ENCODE measurements at places on chromosomes 12 and 14.

DNA sequence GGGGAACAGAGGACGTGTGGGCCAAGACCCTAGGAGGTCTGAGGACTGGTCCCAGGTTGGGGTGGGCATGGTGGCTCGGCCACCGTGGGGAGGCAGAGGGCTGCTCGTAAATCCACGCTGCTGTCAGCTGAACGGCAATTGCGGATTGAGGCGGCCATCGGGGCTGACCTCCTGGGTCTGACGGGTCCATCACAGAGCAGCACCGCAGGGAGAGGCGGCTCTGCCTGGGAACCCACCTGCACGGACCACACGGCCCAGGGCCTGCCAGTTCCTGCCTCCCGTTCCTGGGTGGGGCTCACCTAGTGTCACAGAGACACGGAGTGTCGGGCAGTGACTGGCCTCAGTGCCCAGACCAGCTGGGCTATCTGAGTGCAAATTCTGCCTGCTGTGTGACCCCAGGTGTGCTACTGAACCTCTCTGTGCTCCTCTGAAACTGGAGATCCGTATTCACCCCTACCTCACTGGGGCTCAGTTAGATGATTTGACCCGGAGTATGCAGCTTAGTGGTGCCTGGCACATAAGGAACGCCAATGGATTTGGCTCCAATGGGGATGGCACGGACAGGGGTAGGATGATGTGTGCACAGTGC, 53.1 kb downstream of the KIF26A start:
- H3K4me1 ChIP-seq: no peaks in the 10 kb centered on the region
- no peak for DNase-seq
- 0 out of 2 replicates have a peak, but pooled peaks cover 3% of the 10 kb centered on the region for H3K36me3 ChIP-seq
- H3K27me3 ChIP-seq: peaks cover 3% of the 10 kb centered on the region
- no peak overlapping the region for H3K4me3 ChIP-seq

DNA sequence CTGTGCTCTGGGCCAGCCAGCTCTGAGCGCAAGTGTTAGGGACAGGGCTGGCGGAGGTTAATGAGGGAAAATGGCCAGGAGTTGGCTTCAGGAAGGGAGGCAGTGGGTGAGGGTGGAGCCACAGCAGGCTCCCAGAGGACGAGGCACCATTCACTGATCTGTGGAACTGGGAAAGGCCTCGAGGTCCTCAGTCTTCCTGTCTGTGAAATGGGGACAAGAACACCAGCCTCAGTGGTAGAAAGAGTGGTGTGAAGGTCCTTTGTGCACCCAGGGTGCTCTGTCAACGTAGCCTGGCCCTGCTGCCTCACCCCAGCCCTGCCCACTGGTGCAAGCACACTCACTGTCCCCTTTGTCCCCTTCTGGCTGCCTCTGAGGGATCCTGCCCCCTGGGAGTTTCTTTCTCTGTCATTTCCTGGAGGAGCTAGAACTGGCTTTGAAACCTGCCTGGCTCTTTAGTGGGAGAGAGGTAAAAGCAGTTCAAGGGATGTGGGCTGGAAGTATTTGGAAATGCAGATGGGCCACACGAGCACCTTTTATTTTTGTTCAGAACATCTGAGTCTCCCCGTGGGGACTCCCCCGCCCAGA, 25.0 kb downstream of the SYNDIG1L start:
- H3K4me3 ChIP-seq: no peak overlapping the region
- no peaks in the 10 kb centered on the region for H3K36me3 ChIP-seq
- no peak overlapping the region for H3K27ac ChIP-seq
- H3K27me3 ChIP-seq: peaks cover 68% of the 10 kb centered on the region
- no peak for DNase-seq

DNA sequence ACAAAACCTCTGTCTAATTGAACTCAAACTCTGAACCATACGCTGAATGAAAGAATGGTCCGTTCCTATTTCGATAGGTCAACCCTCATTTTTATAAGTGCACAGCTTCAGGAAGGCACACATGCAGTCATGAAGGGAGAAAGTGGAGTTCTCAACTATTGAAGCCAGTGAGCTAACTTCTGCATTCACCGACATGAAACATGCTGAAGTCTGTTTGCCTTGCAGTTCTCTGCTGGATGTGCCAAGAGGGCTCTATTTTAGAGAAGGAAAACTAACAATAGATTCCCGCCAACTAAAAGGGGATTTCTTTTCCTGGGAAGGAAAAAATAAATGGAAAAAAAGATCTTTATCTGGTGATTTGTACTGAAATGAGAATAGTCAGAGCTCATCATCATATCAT, 191.0 kb upstream of the PLEKHG7 start:
- no peaks in the 10 kb centered on the region for H3K36me3 ChIP-seq
- no peaks in the 10 kb centered on the region for H3K4me1 ChIP-seq

DNA sequence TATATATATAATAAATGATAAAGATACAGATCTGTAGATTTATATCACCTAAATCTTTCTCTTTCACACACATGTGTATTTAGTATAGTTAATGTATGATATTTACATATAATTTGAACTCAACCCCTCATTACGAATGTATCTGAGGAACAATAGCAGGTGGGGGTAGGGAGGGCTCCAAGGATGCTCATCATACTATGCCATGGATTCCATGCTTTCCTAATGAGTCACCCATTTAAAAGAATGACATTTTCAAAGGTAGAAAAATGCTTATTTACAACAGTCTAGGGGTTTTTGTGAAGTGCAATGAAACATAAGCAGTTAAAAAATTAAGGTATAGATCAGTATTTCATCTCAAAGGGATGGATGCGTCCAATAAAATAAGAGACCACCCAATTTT, 181.6 kb downstream of the SOX5 start:
- H3K27ac ChIP-seq: no peak overlapping the region
- no peak for DNase-seq
- no peaks in the 10 kb centered on the region for H3K4me1 ChIP-seq
- no peak overlapping the region for H3K4me3 ChIP-seq
- H3K27me3 ChIP-seq: no peaks in the 10 kb centered on the region
- no peaks in the 10 kb centered on the region for H3K36me3 ChIP-seq

GRCh38 chr12:13211191-13211858, 14.8 kb downstream of the EMP1 start:
- no peak for DNase-seq
- H3K4me3 ChIP-seq: peak overlapping the region; percentile 53
- peaks cover 64% of the 10 kb centered on the region for H3K36me3 ChIP-seq
- peak overlapping the region; percentile 83 for H3K27ac ChIP-seq
- peaks cover 18% of the 10 kb centered on the region for H3K27me3 ChIP-seq
- peaks cover 91% of the 10 kb centered on the region for H3K4me1 ChIP-seq

DNA sequence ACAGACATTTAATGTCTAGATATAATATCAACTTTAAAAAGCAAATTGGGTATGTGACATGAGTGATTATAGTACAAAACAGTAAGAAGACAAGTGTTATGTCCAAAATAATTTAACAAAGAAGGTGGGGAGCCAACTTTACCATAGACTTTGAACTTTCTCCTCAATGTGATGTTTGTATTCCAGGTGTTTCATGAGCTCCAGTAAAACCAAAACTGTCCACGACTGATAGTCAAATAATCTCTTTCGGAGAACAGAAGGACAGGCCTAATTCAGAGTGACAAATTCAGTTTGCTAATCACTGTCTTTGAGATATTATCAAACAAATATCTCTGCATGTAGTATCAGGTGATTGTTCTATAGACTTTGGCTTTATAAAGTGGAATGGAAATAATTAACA, 1112.6 kb downstream of the SLC6A15 start:
- no peaks in the 10 kb centered on the region for H3K27me3 ChIP-seq
- no peaks in the 10 kb centered on the region for H3K36me3 ChIP-seq
- no peak for DNase-seq
- H3K4me1 ChIP-seq: no peaks in the 10 kb centered on the region

- H3K36me3 ChIP-seq: peaks cover 62% of the 10 kb centered on the region
- no peak for DNase-seq
- no peaks in the 10 kb centered on the region for H3K4me1 ChIP-seq
- no peaks in the 10 kb centered on the region for H3K27me3 ChIP-seq
- no peak overlapping the region for H3K4me3 ChIP-seq
These were observed 139.6 kb downstream of the CEP83 start for GRCh38 chr12:94320109-94320508.

GRCh38 chr12:93677195-93678064, at the start of gene CRADD:
CRADD (plus strand) TSS chr12:93677375.
- peaks cover 2% of the 10 kb centered on the region for H3K27me3 ChIP-seq

- peak overlapping the region; percentile 36 for H3K27ac ChIP-seq
- peak; percentile 46 for DNase-seq
- peaks cover 56% of the 10 kb centered on the region for H3K4me1 ChIP-seq
- H3K4me3 ChIP-seq: no peak overlapping the region
- no peaks in the 10 kb centered on the region for H3K27me3 ChIP-seq
- peaks cover 4% of the 10 kb centered on the region for H3K36me3 ChIP-seq
These were observed 91.7 kb downstream of the STXBP6 start for GRCh38 chr14:24958271-24958670.

DNA sequence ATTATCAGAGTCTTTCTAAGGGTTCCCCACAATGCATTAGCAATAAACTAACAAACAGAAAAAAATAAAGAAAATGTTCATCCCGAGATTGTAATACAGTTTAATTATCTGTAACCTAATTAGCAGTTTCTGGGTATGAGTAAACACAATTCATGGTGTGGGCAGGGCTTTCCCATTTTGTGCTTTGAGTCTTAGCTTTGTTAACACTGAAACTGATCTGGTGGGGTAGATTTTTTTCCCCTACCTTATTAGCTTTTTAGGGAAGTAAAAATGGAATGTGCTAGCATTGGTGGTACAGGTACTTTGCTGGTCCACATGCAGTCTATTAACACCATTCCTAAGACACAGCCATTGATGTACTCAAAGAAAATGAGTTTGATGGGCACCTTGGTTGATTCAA, 18.4 kb upstream of the KRR1 start:
- no peak overlapping the region for H3K4me3 ChIP-seq
- H3K27ac ChIP-seq: no peak overlapping the region
- H3K27me3 ChIP-seq: peaks cover 2% of the 10 kb centered on the region
